ENCODE measurements at places on chromosomes 13 and 19. TPM values are rescaled to one million over a fixed set of nuclear protein-coding genes. Genes with fewer than 3 reads are reported as not detected.

Gene LAIR1
- polyA plus RNA-seq = 5.1 TPM

Gene PABPC3
- not detected for polyA plus RNA-seq

Gene CXCL17
- polyA plus RNA-seq = 0.10 TPM

GRCh38 chr13:65830411-65831205, 1399.5 kb downstream of the PCDH9 start:
- no peak overlapping the region for H3K4me3 ChIP-seq
- DNase-seq = no peak
- no peaks in the 10 kb centered on the region for H3K4me1 ChIP-seq
- no peaks in the 10 kb centered on the region for H3K36me3 ChIP-seq
- no peaks in the 10 kb centered on the region for H3K27me3 ChIP-seq

GRCh38 chr13:94674609-94675348, 37.6 kb downstream of the SOX21 start:
- no peaks in the 10 kb centered on the region for H3K27me3 ChIP-seq
- peak; percentile 78 for DNase-seq
- H3K4me1 ChIP-seq = no peaks in the 10 kb centered on the region
- no peak overlapping the region for H3K27ac ChIP-seq
- no peaks in the 10 kb centered on the region for H3K36me3 ChIP-seq

- no peak overlapping the region for H3K4me3 ChIP-seq
- DNase-seq = no peak
- H3K27ac ChIP-seq = no peak overlapping the region
- H3K4me1 ChIP-seq = no peaks in the 10 kb centered on the region
- H3K27me3 ChIP-seq = no peaks in the 10 kb centered on the region
Observed at GRCh38 chr19:15977690-15978089, 28.9 kb downstream of the OR10H4 start.

GRCh38 chr13:23480324-23480723, 46.8 kb upstream of the SACS start:
- H3K4me1 ChIP-seq = no peaks in the 10 kb centered on the region
- DNase-seq = no peak
- H3K4me3 ChIP-seq = no peak overlapping the region
